Sigmoid colon (tissue), 7 donors: ENCODE measurements at places on chromosomes 1 and 21. TPM values are rescaled to one million over a fixed set of nuclear protein-coding genes. Genes with fewer than 3 reads are reported as not detected.

GRCh38 chr1:40313958-40314720 lies 2.9 kb downstream of the COL9A2 start:
- no peak for DNase-seq

NPR1 gene
- 11.1 TPM for total RNA-seq

- no peak for DNase-seq
Measured at GRCh38 chr1:75471252-75471651, 139.7 kb downstream of the SLC44A5 start.

OLFML2B gene
- 27.4 TPM for total RNA-seq

- DNase-seq = no peak
Measured at GRCh38 chr21:27250366-27250765, 283.5 kb upstream of the ADAMTS5 start.

TBX15 gene
- not detected for total RNA-seq
